DMS79 (cell line): ENCODE measurements at places on chromosomes 11 and 22.

DNA sequence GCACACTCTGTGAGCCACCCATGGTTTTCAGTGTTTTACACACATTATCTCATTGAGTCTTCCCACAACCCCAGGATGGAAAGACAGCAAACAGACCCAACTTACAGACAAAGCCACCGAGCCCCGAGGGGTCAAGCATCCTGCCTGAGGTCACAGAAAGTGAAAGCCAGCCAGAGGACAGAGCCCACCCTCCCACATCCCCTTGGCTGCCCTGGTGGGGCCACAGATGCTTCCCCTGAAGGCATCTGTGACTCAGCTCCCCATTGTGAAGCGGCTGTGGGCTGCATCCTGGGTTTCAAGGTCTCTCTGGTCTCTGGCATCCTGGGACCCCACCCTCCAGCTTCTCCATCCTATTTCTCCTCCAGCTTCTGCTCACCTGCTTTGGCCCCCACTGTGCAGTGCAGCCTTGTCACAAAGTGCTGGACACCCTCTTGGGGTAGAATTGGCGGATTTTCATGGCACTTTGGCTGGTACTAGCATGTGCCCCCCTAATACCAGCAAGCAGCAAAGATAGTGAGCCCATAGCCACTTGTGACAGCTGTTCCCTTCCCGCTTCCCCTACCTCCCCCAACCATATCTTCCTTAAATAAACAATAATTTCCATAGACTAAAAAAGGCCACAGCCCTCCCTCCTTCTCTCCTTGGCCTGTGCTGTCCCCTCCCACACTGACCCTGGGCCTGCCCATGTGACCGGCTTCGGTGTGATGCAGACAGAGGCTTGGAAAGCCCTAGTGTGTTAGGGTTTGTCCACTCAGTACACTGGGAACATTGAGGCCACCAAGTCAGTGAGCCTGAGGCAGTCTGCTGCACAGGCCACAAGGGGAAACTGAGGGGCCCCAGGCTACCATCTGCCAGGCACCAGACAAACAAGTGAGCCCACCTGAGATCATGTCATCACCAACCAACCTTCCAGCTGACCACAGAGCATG lies 53.9 kb upstream of the SHISAL1 start:
- no peak for DNase-seq

DNA sequence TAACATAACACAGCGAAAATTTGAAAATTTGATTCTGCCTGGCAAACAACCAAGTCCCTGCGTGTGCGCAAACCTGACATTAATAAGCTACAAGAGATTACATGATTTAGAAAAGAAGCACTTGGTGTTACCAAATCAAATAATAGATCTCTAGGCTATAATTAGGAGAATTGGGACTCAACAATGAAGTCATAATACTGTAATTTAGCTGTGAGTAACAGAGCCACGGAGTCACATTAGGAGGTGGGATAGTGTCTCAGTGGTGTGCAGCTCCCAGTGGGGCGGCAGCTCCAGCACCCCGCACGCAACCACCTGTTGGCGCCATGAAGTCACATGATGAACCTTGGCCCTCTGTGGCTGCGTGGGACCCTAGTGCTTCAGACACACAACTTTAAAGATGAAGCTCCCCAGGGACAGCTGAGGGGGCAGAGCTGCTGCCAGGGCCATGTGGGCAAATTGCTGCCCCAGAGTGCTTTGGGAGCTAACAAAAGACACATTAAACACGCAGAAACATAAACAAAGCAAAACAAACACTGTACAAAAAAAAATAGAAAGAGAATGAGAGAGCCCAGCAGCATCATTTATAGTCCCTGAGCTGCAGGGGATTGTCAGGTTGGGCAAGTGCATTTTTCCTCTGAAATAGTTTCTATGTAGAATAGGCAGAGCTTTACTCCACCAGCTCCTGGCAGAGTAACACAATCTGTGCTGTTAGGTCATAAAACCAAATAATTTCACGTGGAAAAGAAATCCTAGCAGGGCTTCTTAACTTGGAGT lies 605.6 kb downstream of the SOX6 start:
- DNase-seq, result peak; percentile 12

GRCh38 chr11:122375687-122376399 lies 259.8 kb upstream of the BLID start:
- DNase-seq, result no peak

DNA sequence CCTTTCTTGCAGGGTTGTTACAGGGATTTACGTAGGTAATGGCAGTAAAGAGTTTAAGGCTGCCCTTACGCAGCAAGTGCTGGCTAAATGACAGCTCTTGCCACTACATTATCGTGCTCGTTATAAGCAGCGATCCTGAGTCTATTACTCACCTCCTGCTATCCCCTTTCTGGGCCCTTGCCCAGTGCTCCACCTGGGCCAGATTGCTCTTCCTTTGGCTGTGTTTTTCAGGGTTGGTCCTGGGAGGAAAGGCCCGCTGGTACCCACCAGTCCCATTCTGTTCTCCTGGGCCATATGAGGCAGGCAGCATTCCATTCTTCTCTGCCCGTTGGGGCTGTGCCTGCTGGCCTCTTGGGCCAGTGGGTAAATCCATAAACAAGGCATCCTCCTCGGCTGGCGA lies 87.5 kb downstream of the C11orf58 start:
- DNase-seq, result no peak
